ENCODE measurements at places on chromosomes 3 and 15.

GRCh38 chr3:169659096-169659819, 4.3 kb downstream of the MECOM start:
- no peak for DNase-seq

GRCh38 chr3:71578054-71578751, 5.3 kb downstream of the FOXP1 start:
- DNase-seq, result no peak

DNA sequence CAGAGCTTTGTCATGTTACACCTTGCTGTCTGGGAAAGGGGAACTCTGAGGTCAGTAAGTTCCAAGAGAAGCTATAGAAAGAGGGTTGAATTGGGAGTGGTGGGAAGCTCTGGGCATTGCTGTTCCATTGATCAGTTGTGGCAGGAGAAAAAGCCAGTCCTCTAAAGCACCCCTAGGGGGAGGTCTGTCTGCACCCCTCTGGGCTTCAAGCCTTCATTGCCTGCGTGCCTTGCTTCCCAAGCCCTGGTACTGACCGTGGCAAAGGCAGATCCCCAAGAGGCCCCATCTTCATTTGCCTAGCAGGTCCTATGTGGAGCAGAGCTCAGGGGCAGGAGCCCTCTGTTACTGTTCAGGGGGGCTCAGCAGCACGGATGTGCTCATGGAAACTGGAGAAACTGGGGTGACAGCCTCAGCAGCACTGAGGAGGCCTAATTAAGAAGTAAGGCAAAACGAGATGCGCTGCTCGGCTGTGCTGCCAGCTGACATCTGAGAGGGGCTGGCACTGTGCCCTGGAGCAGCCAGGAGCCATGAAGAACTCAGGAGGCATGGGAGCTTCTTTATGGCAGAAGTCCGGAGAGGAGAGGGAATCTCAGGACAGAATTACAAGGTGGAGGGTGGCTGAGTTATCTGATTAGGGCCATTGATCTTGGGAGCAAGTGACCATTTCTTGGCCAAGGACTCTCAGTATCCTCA, 270.9 kb downstream of the RPLP1 start:
- peak; percentile 51 for DNase-seq

GRCh38 chr15:64667736-64668161, 107.6 kb downstream of the RBPMS2 start:
- DNase-seq, result no peak

DNA sequence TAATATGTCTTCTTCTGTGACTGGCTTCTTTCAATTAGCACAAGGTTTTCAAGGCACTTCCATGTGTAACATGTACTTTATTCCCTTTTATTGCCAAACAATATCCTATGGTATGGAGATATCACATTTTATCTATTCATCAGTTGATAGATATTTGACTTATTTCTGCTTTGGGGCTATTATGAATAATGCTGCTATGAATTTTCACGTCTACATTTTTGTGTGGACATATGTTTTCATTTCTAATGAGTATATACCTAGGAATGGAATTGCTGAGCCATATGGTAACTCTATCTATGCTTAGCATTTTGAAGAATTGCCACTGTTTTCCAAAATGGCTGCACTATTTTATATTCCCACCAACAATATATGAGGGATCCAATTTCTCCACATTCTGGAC, 3.6 kb upstream of the AGTR1 start:
- DNase-seq, result no peak

GRCh38 chr15:98823616-98824015, 175.3 kb downstream of the IGF1R start:
- no peak for DNase-seq

- no peak for DNase-seq
These were observed 146.1 kb upstream of the LINGO1 start for GRCh38 chr15:77778802-77779201.

DNA sequence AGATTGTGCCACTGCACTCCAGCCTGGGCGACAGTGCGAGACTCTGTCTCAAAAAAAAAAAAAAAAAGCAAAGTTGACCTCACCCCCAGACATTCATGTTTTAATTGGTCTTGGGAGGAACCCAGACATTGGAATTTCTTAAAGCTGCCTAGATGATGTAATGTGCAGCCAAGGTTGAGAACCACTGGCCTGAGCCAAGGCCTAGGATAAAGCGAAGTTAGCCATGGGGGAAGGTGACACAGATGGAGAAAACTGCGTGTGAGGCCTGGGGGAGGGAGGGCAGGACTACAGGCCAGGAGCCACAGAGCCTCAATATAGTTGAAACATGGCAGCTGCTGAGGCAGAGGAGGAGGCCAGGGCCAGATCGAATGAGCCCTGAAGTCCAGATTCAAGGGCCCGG, 21.0 kb downstream of the GLB1 start:
- DNase-seq, result no peak

- no peak for DNase-seq
These were observed 13.1 kb downstream of the ARIH1 start for GRCh38 chr15:72487070-72487797.

DNA sequence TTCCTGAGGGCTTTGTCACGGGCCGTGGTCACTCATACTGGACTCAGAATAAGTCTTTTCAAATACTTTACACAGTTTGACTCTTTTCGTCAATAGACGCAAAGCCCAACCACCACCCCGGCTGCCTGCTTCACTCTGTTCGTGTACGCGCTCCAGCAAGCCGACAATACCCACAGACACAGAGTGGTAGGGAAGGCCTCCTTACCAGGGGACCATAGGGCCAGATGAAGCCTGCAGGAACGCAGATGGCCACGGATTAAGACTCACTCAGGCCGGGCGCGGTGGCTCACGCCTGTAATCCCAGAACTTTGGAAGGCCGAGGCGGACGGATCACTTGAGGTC, 29.7 kb downstream of the EFCAB12 start:
- no peak for DNase-seq

- no peak for DNase-seq
These were observed 94.7 kb downstream of the SAMMSON start for GRCh38 chr3:70094197-70094596.

GRCh38 chr3:151306168-151306810, 10.3 kb downstream of the GPR87 start:
- no peak for DNase-seq

Data from DMS79 treated with DMSO at 0.1 percent for 48 hours (cell line).